LoVo (cell line): ENCODE measurements at places on chromosomes 3 and 15.

DNA sequence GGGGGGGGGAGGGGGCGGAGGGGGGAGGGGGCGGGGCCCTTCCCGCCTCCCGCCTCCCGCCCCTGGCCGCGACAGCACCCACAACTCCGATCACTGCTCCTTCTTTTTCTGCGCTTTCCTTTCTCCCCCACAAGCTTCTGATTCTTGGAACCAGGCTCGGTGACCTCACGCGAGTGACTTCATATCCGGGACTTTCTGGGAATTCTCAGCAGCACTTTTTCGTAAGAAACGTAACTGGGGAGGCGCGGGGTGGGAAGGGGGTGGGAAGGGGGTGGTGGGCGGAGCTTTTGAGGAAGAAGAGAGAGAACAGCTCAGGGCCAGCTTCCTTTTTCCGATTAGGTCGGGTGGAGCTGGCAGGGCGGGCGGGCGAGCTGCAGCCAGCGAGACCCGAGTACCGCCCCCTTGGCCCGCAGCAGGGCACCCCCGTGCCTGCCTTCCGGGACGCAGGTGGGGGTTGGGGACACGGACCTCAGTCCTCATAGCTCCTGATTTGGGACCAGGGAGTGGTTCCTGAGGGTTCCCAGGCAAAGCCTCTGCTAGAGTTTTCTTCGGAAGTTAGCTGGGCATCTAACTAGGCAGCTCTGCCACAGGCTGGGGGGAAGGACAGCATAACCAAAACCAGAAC is 14.6 kb downstream of the XIRP1 start:
- peak; percentile 71 for DNase-seq

DNA sequence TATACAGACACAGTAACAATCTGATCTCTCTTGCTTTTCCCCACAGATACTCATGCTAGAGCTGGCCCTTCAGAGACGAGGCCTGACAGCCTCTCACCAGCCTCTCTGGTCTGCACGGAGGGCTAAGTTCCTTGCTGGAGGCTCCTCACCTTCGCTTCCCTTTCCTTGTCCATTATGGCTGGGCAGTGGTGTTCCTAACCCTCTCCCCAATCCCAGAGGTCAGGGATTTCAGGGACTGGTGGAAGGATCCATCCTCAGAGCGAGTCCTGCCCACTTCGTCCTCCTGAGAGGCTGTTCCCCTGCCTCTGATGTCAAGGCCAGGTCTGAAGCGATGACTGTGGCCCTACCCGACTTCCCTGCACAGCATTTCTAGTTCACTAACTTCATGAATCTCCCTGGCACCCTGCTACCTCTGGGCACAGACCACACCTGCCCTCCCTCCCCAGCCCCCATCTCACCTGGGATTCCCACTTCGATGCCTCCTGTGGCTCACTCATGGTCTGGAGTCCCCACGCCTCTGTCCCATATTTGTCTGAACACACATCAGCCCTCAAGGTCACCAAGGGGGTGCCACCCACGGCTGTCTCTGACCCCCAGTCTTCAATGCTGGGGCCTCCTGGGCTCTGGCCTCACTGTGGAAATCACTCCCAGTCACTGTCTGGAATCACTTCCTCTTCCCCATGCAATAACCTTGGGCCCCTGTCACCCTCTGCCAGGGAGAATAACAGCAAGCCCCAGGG is 124.9 kb upstream of the PRR20G start:
- DNase-seq: no peak

- DNase-seq: no peak
Observed at GRCh38 chr3:25454005-25454927, 26.2 kb downstream of the RARB start.

- DNase-seq: no peak
Observed at GRCh38 chr3:184710870-184711492, 883 bp downstream of the MAGEF1 start.

DNA sequence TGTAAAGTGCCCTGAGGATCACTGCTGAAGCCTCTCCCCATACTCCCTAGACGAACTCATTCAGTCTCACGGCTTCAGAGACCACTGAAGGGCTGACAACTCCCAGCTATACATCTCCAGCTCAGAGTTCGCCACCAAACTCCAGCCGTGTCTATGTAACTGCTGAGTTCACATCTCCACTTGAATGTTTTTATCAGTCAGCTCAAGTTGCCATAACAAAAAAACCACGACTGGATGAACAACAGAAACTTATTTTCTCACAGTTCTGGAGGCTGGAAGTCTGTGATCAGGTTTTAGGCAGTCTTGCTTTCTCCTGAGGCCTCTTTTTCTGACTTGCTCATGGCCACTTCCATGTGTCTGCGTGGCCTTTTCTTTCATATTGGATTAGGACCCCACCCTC is 223.0 kb upstream of the LRRFIP2 start:
- no peak for DNase-seq

DNA sequence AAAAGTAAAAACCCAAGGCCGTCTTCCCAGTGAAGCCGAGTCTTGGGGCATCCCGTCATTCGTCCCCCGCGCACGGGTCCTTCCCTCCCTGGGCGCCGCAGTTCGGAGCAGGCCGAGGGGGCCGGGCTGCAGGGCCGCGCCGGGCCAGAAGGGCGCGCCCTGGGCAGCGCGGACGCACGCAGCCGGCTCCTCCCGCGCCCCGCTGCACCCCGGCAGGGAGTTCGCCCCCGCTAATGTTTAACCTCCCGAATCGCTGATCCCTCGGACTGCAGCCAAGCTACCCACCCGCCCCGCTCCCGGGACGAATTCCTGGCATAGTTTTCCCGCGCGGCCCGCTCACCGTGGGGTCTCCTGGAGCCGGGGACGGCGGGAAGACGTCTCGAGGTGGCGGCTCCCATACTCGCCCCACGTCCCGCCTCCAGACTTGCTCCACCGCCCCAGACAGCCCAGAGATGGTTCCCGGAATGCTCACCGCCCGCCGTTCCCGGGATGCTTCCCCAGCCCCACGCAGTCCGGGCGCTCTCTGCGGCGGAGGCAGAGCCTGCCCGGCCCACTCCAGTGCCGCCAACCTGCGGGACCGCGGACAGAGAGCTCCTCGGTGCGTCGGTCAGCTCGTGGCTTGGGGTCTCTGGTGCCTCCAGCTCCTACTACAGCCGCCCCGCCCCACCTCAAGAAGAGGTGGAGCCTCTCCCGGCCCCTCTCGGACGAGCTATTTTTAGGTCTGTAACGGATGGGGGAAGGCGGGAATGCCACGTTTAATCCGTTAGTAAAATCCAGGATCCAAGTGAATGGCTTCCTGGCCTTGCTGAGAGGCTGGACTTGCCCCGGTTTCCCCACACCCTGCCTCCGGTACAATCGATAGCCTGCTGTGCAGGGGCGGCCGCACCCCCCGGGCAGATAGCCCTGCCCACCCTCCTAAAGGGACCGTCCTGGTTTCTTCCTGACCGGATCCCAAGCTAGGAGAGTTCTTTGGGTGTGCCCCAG is at the start of gene DZIP1L:
Gene DZIP1L (minus strand): TSS at position 621 of the 984 bp plus-strand sequence. CDS start 11,637 bp downstream, outside the sequence.
- DNase-seq: peak; percentile 69

GRCh38 chr15:87021751-87022150 is 942.1 kb downstream of the AGBL1 start:
- no peak for DNase-seq

DNA sequence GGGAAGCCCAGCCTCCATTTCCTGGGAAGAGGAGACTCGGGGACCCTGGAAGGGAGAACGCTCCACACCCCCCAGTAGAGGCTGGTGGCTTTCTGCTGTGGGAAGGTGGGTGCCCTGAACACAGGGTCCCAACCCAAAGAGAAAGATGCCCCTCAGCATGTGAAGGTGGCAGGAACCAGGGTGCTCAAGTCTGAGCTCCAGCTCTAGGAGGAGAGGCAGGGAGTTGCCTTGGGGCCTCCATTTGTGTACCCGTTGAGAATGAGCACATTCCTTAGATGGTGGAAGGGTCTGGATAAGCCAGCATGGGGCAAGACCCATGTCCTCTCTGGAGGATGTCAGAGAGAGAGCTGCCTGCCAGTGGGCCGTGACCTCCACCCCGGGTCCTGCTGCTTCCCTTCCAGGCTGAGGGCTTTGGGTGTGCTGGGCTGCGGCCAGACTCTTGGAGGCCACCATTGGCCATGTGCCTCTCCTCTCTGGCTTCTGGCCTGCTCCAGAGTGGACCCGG is 212.4 kb downstream of the TBC1D2B start:
- no peak for DNase-seq

GRCh38 chr15:99677540-99678134 is 55.6 kb downstream of the LYSMD4 start:
- no peak for DNase-seq

DNA sequence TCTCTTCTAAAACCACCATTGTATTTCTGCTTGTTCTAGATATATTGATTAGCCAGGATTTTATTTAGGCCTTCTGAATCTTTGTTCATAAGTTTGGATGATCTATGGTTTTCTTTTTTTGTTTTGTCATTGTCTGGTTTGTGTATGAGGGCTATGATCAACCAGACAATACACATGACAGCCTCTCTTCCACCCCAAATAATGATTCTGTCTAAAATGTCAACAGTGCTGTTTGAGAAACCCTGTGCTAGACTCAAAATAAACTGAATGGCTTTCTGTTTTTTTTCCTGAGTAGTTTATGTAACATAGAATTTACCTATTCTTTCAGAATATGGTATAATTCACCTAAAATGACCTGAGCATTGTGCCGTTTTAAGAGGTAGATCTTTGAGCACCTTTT is 66.1 kb downstream of the PLCL2 start:
- DNase-seq: no peak

GRCh38 chr15:77851691-77852090 is 219.0 kb upstream of the LINGO1 start:
- DNase-seq: no peak

DNA sequence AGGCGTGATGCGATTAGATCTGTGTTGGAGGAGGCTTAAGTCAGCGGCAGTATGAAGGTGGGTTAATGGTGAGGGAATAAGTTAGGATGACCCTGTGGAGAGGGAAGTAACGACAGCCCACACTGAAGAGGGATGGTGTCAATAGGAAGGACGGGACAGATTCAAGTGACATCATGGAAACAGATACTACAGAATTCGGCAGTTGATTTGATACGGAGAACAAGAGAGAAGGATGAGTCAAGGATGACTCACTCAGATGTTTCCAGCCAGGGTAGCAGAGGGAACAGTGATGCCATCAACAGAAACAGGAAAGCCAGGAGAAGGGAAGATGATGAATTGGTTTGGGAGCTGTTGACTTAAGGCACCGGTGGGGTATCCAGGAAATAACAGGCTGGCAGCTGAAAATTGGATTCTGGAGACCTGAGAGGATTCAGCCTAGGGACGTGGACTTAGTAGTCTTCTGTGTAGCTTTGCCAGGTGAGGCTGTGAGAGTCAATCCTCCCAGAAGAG is 38.0 kb downstream of the SHC4 start:
- DNase-seq: peak; percentile 70

DNA sequence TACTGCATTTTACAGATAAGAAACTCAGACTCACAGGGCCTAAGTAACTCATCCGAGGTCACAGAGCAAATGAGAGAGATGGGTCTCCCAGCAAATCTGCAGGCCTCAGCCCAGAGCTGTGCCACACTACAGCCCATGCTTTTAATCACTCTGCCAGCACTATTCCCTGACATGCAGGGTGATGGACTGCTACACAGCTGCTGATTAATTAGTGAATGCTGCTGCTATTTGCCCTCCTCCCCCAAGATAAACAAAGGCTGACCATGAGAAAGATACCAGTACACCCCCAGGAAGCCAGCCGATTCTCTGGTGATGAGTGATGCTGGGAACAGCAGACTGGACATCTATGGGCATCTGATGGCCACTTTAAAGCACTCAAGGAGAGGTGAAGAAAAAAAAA is 39.3 kb downstream of the RFTN1 start:
- DNase-seq: no peak

DNA sequence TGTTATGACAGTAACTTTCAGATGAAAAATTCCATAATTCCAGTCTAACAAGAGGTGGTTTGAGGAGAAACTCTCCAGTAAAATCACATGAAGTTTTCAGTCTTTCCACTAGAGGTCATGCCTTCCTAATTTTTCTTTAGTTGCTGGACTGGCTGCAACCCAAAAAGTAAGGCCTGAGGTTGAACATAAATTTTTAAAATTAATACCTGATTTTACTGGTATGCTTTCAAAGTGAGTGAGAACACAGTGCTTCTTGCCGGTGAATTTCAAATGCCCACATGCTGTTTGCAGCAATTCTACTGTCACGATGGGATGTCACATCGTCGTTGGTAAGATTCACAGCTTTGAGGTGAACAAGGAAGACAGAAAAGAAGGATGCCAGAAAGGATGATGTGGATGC is 89.0 kb upstream of the FGF12 start:
- peak; percentile 60 for DNase-seq

DNA sequence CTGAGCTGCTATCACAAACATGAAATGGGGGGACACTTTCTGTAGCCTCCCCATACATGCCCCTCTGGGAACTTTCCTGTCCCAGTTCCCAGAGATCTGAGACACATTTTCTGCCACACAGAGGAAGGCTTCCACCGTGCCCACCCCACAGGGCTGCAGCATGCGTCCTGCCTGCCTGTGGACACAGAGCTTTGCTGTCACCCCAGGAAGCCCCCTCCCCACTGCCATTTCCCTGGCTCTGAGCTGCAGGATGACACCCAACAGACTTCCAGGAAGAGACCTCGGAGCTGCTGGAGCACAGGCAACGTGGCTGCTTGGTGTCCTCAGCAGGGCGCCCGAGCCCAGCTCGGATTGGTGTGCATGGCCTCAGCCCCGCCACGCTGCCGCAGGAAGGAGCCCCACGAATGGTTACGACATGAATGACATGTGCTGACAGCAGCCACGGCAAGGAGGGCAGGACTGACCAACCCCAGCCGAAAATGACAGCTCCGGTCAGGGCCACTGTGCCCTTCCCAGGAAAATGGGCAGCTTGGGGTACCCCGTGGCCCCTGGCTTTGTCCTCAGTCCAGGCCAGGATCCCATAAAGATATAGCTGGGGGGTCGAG is 81.3 kb downstream of the VGLL4 start:
- no peak for DNase-seq

DNA sequence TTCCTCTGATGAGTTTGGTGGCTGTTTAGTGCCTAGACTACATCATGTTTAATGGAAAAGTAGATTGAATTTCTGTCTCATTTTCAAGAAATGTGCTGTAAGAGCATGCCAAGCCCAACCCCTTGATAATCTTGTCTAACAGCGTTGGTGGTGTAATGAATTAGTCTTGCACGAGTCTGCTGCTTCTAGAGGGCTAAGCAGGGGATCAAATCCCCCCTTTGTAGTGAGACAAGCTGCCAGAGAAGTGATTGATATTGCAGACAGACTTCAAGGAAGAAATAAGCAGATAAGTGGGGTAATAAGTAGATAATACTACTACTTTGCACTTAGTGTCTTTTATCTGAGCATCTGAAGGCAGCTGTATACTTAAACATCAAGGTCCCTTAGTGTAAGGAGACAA is 141.4 kb downstream of the TP63 start:
- no peak for DNase-seq

DNA sequence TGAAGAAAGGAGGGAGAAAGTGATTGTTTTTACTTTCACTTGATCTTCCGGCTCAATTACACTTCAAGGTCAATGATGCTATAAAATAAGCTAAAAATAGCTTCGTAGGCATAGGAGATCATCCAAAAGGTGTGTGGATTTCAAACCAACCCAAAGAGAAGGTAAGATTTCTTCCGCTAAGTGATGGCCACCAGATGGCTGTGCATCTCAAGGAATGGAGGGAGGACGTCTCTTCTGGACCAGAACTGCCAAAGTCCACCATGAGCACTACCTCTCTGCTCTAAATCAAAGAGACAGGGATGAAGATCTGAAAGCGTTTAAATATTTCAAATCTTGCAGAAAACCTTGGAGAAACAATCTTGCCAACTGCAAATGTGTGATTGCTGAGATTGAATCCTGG is 199.1 kb upstream of the ZPLD1 start:
- peak; percentile 18 for DNase-seq

GRCh38 chr3:151962352-151962751 is 88.9 kb downstream of the SUCNR1 start:
- no peak for DNase-seq

GRCh38 chr3:50190936-50191660 is at the start of gene GNAT1:
GNAT1 (plus strand) TSS chr3:50191610; CDS start chr3:50191726, 116 bp downstream.
- no peak for DNase-seq
